ENCODE measurements at places on chromosomes 12 and 14.
A peak's percentile ranks its signal among the peaks of the same experiment; 100 is the strongest.

DNA sequence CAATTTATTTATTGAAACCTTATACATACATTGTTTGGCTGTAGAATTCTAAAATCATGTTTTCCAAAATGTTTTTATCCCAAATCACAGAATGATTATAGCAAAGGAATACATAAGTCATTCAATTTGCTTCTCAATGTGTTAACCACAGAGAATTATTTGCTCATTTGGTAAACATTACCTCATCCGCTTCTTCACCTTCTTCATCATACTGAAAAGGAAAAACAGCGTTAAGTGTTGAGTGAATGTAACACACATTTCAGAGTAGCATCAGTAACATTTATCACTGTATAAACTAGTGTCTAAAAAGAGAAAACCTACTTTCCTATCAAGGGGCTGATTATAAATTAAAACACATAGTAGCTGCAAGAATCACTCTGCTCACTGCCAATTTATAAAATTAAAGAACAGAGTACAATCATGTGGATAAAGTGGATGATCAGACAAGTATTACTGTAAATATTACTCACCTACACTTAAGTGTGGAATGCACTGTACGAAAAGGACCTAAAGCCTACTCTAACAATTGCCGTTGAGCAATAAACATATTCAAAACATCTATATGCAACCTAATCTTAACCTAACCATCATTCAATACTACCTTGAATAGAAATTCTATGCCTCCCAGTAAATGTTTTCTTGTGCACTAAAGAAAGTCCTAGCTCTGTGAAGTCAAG, 18.1 kb upstream of the PHLDA1 start:
- no peak for DNase-seq

- peak; percentile 7 for DNase-seq
Observed at GRCh38 chr14:87108726-87109125, 884.3 kb downstream of the GALC start.

GRCh38 chr12:53299454-53300180, at the start of gene MYG1:
TSS of gene MYG1 (plus strand) at chr12:53299695. CDS start at chr12:53299738, 43 bp downstream.
- peak; percentile 85 for DNase-seq

DNA sequence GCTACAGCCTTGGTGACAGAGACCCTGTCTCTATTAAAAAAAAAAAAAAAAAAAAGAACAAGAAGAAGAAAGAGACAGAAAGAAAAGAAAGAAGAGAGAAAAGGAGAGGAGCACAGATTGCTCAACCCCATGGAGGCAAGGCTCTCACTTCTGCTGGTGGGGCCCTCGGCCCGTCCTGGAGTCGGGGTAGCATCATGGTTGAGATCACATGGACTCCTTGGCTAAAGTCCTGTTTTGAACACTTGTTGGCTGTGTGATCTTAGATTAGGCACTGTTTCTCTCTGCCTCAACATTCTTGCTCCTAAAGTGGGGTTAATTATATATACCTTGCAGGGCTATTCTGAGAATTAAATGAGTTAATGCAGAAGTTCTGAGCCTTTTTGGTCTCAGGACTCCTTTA, 207.7 kb downstream of the CACNA1C start:
- no peak for DNase-seq

DNA sequence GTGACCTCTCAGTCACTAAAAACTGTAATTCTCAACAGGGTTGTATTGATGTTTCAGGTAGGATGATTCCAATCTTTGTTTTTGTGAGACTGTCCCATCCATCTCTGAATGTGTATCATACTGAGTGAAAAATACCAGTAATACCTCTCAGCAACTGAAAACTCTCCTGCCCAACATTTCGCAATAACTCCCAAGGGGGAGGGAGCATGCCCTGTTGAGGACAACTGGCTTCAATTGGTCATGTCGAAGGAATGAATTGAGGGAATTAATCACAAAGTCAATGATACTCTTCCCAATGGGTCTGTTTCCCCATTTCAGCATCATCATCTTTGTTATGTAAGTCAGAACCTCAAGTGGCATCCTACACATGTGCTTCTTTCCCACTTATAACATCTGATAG, 102.4 kb upstream of the E2F7 start:
- DNase-seq: no peak

GRCh38 chr12:107349008-107349747, 255.8 kb upstream of the CRY1 start:
- DNase-seq: peak; percentile 75

- no peak for DNase-seq
Observed at GRCh38 chr12:128267651-128268378, 845 bp downstream of the TMEM132C start.

- peak; percentile 72 for DNase-seq
Observed at GRCh38 chr12:65306366-65307168, 28.1 kb downstream of the MSRB3 start.
